NCI-H1417 treated with DMSO at 0.1 percent for 48 hours (cell line): ENCODE measurements at places on chromosomes 2 and 18.

DNA sequence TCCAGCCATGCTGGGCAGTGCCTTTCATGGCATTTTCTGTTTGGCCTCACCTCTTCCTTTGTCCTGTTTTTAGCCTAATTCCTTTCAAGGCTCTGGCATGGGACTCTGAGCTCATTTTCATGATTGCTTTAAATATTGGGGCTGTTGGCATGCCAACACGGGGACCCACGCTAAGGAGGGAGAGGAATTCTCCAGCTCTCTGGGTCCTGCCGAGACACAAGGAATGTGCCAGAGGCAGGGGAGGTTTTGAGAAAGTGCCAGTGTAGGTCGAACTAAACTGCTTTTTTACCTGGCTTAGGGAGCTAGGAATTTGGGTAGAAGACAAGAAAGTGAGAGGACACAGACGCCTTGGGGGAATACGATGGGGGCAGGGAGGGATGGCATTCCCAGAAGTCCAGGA lies 42.3 kb downstream of the RPL37A start:
- DNase-seq, result no peak

- no peak for DNase-seq
Measured at GRCh38 chr2:208541989-208542464, 135.4 kb downstream of the PTH2R start.

DNA sequence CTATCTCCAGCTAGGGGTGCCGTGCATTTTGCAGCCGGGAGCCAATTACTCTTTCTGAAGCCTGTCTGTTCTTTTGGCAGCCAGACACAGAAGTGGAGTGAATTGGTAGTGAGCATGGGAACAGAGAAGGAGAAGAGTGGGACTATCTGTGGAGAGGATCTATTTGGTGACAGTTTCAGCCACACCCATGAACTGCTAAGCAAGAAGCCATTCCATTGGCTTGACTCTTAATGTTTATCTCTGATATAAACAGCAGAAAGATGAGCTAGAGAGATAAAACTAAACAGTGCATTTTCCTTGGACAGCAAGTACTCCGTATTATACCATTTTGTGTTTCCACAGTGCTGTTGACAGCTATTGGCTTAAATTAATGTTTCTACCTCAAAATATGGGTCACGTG lies 259.6 kb upstream of the THUMPD2 start:
- DNase-seq, result no peak

- DNase-seq, result no peak
Measured at GRCh38 chr2:68040078-68040477, 22.7 kb downstream of the C1D start.

GRCh38 chr18:11840493-11840892 lies 10.7 kb upstream of the CHMP1B start:
- DNase-seq, result no peak

- DNase-seq, result no peak
Measured at GRCh38 chr2:224069172-224069571, 30.1 kb upstream of the SERPINE2 start.
